ENCODE measurements at places on chromosomes 1 and 21.

DNA sequence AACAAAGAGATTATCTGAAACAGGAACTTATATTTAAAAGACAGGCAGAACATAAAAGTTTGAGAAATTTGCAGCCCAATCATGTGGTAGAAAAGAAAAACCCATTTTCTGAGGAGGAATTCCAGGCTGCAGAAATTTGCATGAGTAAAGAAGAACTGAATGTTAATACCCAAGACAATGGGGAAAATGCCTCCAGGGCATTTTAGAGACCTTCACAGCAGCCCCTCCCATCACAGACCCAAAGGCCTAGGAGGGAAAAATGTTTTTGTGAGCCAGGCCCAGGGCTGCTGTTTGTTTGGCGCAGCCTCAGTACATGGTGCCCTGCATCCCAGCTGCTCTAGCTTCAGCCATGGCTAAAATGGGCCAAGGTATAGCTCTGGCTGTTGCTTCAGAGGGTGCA lies 554.3 kb upstream of the CHRM3 start:
- no peak for DNase-seq

DNA sequence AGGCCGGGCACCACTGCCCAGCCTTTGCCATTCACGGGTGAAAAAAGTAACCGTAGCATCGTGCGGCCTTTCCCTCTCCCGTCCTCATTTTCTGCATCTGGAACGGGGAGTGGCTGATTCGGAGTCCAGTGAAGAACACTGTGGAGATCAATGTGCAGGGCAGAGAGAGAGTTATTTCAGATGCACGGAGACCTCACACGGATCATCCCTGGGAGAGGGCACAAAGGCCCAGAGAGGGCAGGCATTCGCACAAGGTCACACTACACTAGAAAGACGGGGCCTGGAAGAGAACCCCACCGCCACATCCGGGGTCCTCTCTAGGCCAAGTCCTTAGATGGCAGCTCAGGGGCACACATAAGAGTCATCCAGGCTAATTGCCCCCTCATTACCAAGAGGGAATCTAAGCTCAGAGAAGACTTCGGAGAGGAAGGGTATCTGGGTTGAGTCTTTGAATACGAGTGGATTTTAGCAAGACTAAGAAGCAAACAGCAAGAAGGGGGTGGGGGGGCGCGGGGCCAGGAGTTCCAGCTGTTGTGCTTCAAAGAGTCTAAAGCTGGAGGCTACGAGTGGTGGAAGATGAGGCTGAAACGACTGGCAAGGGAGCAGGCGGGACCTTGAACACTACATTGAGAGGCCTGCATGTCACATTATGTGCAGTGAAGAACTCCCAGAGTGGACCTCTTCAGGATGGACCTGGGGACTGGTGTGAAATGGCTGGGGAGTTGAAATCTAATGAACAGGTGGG lies 857 bp downstream of the GPX7 start:
- DNase-seq, result no peak

DNA sequence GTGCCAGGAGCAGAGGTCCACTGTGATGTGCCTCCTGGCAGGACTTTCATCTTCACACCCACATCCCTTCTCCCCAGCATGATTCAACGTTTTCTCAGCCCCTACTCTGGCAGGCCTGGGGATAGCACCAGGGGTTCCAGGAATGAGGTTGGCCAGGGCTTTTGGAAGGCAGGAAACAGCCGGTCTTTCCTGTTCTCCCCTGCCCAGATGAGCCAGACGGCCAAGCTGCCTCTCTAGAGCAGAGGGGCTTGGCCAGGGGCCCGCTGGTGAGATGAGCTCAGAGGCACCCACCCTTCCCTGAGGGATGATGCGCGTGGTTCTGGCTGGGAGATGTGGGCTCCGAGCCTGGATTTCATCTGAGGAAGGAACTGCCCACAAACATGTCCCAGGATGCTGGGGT lies 4.3 kb upstream of the MFAP2 start:
- no peak for DNase-seq

- no peak for DNase-seq
Measured at GRCh38 chr1:179812501-179813292, 64.9 kb downstream of the TOR1AIP2 start.

DNA sequence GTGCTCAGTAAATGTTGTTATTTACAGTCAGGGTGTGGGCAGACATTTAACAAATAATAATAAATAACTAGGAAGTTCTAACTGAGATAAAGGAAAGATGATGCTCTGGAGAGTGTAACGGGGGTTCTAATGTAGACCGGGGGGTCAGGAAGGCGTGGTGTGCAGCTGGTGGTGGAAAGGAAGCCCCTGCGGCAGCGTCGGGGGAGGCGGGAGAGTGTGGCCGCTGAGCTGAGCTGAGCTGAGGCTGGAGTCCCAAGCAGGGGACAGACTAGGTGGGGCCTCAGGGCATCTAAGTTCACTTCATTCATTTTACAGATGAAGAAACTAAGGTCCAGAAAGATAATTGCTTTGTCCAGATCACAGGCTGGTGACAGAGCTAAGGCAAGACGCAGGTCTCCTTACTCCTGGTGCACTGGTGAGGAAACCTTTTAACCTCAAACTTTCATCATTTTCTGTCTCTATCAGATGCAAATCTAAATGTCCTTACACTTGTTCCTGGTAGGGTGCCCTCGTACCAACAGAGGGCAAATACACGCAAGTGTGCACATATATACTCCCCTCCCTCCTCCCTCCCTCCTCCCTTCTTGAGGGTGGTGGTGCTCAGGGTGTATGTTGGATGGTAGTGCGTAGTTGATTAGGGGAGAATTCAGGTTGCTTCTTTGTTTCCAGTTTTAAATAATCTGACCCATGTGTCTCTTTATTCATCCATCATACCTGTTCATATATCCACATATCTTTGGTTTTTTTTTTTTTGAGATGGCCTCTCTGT lies 44.1 kb downstream of the KIF26B start:
- no peak for DNase-seq
